Progenitor cell of endocrine pancreas (in vitro differentiated cells): ENCODE measurements at places on chromosomes 2 and 18.

DNA sequence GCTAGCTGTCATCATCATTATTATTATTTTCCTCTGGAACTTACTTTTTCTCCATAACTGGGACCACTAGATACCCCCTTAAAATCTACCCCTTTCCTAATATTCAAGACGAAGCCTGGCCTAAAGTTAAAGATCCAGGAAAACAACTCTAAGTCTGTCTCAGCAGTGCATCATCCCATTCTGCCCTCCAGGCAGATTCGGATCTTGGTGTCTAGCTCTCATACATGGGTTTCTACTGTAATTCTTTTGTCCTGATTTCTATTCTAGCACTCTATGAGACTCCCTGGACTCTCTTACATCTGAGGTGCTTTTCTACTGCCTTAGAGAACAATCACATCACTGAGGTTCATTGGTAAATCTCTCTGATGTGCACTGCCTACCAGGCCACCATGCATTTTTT, 35.5 kb downstream of the MAP2 start:
- no peak for DNase-seq

DNA sequence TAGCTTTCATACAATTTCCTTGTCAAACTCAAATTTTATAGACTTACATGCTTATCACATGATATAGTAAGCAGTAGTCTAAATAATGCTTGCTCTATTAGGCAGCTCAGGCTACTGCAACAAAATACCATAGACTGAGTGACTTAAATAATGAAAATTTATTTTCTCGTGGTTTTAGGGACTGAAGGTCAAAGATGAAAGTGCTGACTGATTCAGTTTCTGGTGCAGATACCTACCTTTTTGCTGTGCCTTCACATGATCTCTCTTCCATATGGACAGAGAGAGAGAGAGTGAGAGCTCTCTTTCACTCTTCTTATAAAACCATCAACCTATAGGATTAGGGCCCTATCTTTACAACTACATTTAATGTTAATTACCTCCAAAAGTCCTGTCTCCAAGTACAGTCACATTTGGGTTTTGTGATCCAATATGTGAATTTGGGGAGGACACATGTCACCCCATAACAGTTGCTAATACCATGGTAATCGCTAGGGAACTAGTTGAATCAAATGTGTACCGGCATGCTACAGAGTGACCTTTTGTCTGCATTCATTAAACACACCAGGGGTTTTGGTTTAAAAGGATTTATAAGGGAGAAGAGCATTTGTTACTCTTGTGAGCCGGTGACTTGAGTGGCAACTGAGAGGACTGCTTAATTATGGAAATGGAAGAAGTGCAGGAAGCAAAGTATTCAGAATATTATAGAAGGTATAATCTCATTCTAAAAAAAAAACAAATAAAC, 723.4 kb upstream of the LRRTM4 start:
- DNase-seq: no peak

DNA sequence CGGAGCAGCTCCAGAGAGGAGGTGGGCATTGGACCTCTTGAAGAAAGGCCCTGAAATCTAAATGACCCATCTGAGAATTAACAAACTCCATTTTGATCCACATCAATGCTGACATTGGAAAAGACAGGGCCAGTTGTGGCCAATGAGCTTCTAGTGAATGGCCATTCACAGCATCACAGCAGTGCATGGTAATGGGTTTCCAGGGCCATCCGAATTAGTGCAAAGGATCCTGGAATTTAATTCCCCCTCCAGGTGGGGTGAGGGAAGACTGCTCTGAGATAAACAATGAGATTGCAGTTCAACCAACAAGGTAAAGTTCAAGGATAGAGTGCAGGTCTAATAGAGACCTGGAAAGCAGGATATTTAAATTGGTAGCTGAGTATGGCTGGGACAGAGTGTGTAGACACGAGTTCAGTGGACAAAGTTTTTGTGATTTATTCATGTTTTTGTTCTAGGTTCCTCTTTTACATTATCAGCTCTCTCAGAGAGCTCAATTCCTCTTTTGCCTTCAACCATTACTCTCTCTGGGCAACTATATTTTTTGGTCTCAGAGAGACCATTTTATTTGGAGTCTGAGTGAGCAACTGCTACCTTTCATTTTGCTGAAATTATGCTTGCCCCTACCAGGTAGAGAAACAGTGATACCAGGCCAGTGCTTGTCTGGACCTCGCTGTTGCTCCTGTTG, 5.0 kb downstream of the TACR1 start:
- DNase-seq: no peak

- DNase-seq: no peak
These were observed 85.4 kb upstream of the CABLES1 start for GRCh38 chr18:23049698-23050373.

GRCh38 chr2:128354726-128355470, 36.2 kb upstream of the HS6ST1 start:
- DNase-seq: no peak

DNA sequence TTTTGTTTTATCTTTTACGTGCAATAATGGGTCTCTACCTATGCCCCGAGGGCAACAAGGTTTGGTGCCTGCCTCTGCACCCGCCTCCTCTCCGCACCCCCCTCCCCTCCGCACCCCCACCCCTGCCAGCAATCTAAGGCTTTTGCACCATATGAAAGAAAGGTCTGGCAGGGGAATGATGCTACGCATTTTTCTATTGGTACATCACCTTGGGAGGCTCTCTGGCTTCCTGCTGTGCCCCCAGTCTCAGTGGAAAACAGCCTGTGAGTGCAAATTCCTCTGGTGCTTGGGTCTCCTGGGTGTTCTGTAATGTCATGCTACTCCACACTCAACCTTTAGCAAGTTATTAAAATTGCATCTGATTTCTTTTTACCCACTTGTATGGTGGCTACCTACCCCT, 161.3 kb upstream of the SMAD7 start:
- no peak for DNase-seq

DNA sequence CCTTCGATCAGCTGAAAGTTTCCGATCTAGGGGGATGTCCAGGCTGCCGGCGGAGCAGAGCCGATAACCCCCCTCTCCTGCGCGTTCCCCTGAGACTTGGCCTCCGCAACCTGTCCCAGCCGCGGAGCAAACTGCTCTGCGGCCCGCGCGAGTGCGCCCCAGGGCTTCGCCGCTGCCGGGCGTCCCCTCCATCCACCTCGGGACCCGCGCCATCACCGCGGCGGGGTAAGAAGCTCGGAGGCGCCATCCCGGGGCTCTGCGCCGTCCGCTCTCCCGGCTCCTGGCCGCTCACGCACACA, 990 bp upstream of the GDF7 start:
- DNase-seq: no peak

- DNase-seq: no peak
These were observed 580.8 kb downstream of the ERBB4 start for GRCh38 chr2:211957799-211958198.
